Activated naive CD8-positive, alpha-beta T cell treated with anti-CD3 and anti-CD28 coated beads, Interleukin-2, amount 50 U/mL, for 16 hours (primary cell): ENCODE measurements at places on chromosomes 7 and 10.

DNA sequence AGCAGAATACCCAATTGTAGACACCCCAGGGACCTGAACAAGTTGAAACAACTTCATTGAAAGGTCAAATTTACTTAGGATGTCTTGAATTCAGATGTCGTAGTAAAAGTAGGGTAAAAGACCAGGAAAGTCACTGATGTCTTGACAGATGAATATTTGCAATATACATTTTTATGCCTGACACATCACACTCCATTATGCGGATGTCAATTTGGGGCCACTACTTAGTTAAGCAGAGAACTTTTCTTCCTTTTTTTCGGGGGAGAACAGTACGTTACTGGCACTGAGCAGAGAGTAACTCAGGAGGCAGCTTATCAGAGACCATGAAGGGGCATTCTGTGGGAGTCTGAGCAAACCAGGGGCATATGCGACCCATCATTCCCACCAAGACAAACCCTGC is 4.9 kb downstream of the ITGA8 start:
- DNase-seq = no peak

DNA sequence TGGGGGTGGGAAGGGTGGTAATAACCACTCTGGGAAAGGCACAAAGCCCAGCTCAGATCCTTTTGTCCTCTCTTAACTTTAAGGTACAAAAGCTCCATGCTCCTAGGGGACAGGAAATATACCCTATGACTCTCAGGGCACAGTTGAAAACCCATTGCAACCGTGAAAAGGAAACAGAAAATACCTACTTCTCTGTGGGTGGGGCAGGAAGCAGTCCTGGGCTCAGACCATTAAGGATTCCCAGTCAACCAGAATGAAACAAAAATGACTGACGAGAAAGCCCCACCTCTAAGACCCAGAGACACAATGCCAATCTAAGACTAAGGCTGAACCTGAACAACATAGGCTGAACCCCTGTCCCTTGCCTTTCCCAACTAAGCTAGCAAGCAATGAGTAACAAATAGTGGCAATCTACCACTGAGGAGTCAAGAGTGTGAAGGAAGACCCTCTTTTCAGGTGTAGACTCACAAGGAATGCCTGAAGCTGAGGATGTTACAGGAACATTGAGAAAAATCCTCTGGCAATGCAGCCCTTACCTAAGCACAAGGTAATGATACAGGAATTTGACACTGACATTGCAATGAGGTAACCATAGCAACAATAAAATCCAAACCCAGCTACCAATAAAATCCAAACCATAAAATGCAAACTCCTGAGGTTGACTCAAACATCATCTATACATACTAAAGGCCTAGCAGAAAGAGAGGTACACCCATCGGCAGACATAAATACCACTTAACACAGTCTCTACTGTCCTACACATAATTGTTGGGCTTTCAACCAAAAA is 380.1 kb downstream of the HPSE2 start:
- no peak for DNase-seq

GRCh38 chr7:71144963-71145362 is 13.0 kb downstream of the GALNT17 start:
- DNase-seq = no peak

DNA sequence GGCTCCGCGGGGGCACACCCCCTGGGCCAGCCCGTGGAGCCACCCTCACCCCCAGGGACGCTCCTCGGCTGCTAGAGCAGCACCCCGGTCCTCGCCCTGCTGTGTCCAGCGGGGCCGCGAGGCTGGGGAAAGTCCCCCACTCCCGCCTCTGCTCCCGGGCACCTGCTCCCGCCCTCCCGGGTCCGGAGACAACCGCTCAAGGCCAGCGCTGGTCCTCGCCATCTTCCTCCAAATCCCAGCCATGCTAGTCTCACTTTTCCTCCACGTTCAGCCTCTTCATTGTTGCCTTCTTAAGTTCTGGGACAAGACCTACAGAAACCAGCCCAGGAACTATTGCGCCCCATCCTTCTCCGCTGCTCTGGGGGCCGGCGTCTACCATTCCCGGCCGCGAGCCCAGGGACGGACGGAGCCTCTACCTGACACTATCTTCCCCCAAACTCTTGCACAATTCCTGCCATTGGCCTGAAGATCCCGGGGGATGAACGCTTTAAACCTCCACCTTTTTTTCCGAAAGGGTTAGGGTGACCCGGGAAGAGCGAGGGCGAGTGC is 4.8 kb upstream of the KCP start:
- no peak for DNase-seq

GRCh38 chr10:100528123-100528886 is 1.4 kb downstream of the NDUFB8 start:
- no peak for DNase-seq

GRCh38 chr10:96584035-96584434 is 2.8 kb downstream of the TM9SF3 start:
- no peak for DNase-seq

- no peak for DNase-seq
Observed at GRCh38 chr10:72539137-72539536, 86.7 kb downstream of the MICU1 start.
